ENCODE measurements at places on chromosomes 12 and 14. TPM values are rescaled to one million over a fixed set of nuclear protein-coding genes. Genes with fewer than 3 reads are reported as not detected.

The FOXN4 gene
- total RNA-seq = not detected

The SOX5 gene
- 0.11 TPM for total RNA-seq

The THAP2 gene
- 2.2 TPM for total RNA-seq

The PTPN11 gene
- 64.0 TPM for total RNA-seq

The ISM2 gene
- 0.09 TPM for total RNA-seq

The CKB gene
- total RNA-seq = 6.1 TPM

Measured in dermis lymphatic vessel endothelial cell (primary cell).